ENCODE measurements at places on chromosomes 7 and 10. TPM values are rescaled to one million over a fixed set of nuclear protein-coding genes. Genes with fewer than 3 reads are reported as not detected.
A peak's percentile ranks its signal among the peaks of the same experiment; 100 is the strongest.

GRCh38 chr10:76902949-76903348, 734.7 kb downstream of the KCNMA1 start:
- peak; percentile 31 for DNase-seq

GRCh38 chr10:69883310-69884023, 81.8 kb downstream of the COL13A1 start:
- DNase-seq = peak; percentile 57

PLAU gene
- total RNA-seq = 0.21 TPM

NPSR1 gene
- total RNA-seq = 3.0 TPM

BTRC gene
- total RNA-seq = 3.0 TPM

RNLS gene
- 20.8 TPM for total RNA-seq

DNA sequence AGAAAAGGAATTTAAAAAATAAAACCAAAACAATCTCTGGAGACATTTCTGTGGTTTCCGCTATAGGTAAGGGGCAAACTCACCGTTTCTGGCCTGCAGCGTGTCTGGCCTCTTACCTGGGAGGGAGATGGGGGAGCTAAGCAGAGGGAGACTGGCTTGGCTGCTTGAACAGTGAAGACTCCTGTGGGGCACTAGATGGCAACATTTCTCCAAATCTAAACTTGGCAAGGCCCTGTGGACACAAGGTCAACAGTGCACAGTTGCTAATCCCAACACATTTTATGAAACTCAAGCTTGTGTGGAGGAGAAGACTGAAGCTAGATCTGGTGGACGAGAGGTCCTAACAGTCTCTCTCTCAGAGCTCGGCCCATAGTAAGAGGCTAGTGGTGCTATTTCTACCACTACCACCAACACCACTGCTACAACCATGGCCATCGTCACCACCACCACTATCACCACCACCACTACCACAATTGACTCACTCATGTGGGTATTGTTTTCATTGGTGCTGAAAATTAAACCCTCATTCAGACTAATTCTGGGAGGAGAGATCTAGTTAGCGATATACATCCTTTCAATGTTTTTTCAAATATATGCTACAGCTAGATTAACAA, 28.4 kb upstream of the CDHR3 start:
- peak; percentile 52 for DNase-seq

GRCh38 chr10:109978481-109978880, 29.3 kb upstream of the ADD3 start:
- DNase-seq = peak; percentile 65

Data from HT-29 (cell line).